ENCODE measurements at places on chromosomes 6 and 20.

GRCh38 chr20:57188576-57189079, 77.8 kb downstream of the BMP7 start:
- no peak for DNase-seq

- DNase-seq = peak; percentile 72
These were observed 22.8 kb upstream of the BHLHE23 start for GRCh38 chr20:63029358-63030121.

- no peak for DNase-seq
These were observed 98.0 kb downstream of the ANKRD6 start for GRCh38 chr6:89530982-89531381.

DNA sequence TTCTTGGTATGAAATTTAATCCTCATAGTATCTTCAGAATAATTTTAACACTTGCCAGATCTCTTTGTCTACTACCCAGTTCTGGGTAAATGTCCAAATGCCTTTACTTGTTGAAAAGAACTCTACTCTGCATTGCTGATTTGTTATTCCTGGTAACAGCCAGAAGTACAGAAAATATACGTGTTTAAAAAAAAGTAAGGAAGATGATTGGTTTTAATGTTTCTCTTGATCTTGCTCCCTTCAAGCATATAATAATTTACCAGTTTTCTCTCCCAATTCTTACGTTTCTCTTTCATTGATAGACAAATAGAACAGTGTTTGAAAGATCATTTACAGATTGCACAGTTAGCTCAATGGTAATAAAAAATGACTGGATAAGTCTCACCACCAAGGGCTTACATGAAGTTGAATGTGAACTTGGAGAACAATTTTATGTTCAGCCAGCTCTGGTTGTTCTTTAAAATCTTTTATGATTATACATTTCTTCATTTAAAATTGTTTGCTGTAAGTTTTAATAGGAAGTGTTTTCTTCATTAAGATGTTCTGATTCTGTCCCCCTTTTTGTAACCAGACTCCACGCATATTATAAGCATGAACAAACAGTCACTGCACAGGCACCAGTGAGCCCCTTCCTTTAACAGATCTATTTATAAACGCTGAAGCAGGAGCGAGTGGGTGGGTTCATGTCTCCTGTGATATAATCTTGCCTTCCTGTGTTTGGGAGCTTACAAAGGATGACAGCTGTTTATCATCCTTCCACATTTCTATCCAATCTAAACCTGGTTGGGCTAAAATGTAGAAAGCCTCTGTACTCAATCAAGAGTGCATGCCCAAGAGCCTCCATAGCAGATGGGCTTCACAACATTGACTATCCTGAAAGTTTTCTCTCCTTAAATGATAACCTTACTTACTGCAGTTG, 299.5 kb downstream of the PRL start:
- DNase-seq = no peak

GRCh38 chr6:109671733-109672132, 19.3 kb downstream of the AK9 start:
- DNase-seq = no peak

- DNase-seq = no peak
These were observed 6.1 kb upstream of the CCR6 start for GRCh38 chr6:167116838-167117228.

- no peak for DNase-seq
These were observed 229.5 kb upstream of the FOXQ1 start for GRCh38 chr6:1082285-1082935.

- no peak for DNase-seq
These were observed 22.8 kb downstream of the FYN start for GRCh38 chr6:111850295-111850937.
